ENCODE measurements at places on chromosomes 11 and 22.

DNA sequence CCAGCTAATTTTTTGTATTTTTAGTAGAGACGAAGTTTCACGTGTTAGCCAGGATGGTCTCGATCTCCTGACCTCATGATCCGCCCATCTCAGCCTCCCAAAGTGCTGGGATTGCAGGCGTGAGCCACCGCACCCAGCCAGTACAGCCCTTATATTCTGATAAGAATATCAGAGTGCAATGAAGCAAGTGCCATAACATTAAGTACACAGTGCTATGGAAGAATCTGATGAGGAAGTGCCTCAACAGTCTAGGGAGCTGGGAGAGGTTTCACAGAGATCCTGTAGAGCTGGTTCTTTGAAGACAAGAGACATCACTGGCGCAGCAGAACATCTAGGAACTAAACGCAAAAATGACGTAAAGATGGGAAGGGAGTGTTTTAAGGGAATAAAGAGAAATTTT lies 2.1 kb downstream of the RTCB start:
- no peak for DNase-seq

DNA sequence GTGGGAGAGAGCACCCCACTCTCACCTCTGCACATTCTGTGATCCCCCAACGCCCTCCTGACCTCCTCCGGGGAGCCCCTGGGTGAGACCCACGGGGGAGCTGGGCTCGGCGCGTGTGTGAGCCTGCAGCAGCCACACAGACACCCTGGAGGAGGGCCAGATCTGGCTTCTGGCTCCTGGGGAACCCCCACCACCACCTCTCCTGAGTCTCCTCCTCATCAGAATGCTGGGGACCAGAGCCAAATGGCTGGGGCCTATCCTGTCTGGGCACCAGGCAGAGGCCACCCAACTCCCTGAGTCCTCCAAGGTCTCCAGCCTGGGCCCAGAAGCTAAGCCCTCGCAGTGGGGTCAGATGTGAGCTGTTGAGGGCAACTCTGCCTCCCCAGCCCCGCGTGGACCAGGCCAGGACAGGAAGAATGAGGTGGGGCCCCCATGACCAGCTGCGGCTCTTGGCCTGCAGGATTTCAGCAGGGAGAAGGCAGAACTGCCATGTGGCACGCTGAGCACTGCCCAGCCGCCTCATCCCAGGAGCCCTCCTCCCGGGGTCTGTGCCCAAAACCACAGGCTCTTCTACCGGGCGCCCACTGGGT lies 5.5 kb upstream of the PIM3 start:
- DNase-seq, result no peak

GRCh38 chr11:134313821-134314607 lies 17.8 kb upstream of the GLB1L2 start:
- no peak for DNase-seq

DNA sequence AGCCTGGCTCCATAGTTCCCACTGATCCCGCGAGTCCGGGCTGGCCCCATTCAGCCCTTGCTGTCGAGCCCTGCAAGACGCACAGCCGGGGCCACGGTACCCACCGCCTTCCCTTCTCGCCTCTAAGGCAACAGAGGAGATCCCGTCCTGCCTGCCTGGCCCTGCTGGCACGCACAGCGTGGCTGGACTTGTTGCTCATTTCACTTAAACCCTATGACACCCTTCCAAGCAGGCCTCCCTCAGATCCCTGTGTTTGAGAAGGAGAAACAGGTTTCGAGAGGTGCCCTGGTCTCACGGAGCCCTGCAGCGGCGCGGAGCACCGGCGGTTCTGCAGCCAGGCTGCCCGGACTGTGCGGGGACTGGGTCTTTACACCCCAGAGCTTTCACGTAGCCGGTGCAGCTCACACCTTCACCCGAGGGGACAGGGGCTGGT lies 1048.4 kb downstream of the BRD1 start:
- DNase-seq, result no peak

DNA sequence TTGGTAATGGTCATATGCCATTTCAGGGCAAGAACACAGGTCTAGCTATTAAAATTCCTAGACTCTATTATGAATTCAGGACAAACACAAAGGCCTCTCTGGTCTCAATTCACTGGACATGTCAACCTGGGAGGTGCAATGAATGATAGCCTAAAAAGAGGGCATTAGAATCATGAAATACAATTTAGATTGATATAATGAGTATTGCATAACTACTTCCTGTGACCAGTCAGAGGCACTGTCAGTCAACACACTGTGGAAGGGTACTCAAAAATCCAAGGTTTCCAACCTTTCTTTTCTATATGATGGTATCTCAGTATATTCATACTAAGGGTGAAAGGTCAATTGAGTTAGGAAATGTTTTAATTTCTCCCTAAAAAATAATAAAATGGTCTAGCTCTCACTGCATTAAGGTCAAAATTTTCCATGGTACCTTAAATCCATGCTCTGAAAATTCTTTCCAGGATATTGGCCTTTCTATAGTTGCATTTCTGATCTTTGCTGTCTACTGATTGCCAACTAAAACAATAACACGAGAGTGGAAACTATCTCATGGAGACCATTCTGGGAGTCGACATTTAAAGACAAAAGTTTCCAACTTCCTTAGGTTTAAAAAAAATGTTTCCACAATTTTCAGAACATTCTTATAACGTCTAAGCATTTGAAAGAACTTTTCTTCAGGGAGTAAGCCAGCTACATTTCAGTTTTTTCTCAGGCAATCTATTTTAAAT lies 81.7 kb upstream of the APOA1 start:
- no peak for DNase-seq

GRCh38 chr22:26169315-26170111 lies at the start of gene SEZ6L:
Gene SEZ6L, plus strand, starts transcription at chr22:26169462. Its CDS starts 208 bp downstream, at chr22:26169670.
- DNase-seq, result peak; percentile 48

Data from adipocyte (in vitro differentiated cells).